Activated CD8-positive, alpha-beta memory T cell treated with anti-CD3 and anti-CD28 coated beads, Interleukin-2, amount 10 ng/mL, durations not matched to agents 7 days and 5 days (primary cell): ENCODE measurements at places on chromosomes 7 and 10.

- DNase-seq: no peak
These were observed 9.2 kb upstream of the TEX36 start for GRCh38 chr10:125692196-125692595.

DNA sequence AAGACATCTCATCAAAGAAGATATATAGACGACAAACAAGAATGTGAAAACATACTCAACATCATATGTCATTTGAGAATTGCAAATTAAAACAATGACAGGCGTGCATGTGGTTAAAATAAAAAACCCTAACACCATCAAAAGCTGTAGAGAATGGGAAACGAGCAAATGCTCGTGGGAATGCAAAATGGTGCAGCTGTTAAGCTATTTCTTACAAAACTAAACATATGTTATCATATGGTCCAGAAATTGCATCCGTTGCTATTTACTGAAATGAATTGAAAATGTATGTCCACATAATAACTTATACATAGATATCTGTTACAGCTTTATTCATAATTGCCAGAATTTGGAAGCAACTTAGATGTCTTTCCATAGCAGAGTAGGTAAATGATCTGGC lies 574.4 kb downstream of the TNS3 start:
- no peak for DNase-seq

DNA sequence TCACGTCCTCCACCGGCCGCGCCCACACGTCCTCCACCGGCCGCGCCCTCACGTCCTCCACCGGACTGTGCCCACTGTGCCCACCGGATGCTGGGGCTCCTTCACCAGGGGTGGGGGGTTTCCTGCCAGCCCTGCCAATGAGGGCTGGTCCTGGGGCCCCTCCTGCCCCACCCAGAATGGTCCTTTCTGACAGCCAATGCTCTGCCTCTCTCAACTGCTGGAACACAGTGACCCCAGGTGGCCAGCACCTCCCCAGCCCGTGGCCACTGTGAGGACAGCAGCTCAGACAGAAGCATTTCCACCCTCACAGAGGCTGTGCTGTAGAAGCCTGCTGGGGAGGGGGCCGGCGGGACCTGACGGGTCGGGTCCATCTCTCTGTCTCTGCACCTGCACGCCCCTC lies 90.1 kb upstream of the DNAAF5 start:
- peak; percentile 60 for DNase-seq

GRCh38 chr7:42210333-42210732 lies 26.7 kb downstream of the GLI3 start:
- DNase-seq: no peak

DNA sequence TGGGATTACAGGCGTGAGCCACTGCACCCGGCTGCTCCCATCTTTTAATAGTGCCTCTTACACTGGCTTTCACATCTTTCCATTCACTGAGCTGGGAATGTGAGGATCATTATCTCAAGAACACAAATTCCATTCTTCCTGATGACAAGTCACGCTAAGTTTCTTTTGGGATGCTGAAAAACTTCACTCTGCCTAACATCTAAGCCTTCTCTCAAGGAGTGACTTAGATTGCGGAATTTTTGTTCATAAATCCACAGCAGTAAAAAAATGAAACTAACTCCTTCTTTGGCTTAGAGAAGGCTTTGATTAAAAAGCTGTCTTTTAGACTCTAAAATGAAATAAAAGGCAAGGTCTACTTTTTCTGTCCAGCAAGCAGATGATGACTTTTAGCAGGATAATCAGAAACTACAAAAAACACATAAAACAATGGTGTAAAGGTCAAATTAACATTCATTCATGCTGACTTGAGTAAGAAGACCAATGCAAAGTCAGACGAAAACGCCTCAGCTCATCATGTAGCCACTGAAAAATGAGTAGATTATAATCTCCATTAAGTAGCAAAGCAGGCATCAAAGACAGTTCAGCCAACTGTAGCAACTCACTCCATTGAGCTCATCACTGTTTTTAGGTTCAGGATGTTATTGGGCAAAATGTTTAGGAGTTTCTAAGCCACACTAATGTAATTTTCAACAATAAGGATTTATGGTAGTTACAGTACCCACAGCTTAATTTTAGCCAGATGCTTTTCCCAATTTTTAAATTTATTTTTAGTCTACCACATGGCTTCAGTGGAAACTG lies 178.8 kb downstream of the ELMO1 start:
- DNase-seq: no peak

- DNase-seq: no peak
These were observed 21.2 kb downstream of the CYP3A4 start for GRCh38 chr7:99762680-99763327.

GRCh38 chr7:41785840-41786239 lies 83.0 kb upstream of the INHBA start:
- DNase-seq: no peak

DNA sequence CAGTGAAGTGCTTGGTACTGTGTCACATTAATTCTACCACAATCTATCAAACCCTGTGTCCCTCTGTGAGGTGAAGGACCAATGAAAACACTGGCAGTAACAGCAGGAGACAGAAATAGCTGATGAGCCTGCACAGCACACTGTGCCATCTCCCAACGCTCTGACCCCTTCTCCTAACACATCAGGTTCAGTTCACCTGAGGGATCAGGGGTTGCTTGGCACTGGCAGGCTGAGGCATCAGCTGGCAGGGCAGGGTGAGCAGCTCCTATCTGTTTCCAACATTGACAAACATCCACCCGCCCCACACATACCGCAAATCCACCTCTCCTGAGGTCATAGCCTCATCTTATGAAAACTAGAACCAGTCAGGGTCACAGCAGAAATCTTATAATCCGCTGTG lies 120.9 kb downstream of the ICA1 start:
- DNase-seq: no peak
